ENCODE measurements at places on chromosomes 7 and 10.

DNA sequence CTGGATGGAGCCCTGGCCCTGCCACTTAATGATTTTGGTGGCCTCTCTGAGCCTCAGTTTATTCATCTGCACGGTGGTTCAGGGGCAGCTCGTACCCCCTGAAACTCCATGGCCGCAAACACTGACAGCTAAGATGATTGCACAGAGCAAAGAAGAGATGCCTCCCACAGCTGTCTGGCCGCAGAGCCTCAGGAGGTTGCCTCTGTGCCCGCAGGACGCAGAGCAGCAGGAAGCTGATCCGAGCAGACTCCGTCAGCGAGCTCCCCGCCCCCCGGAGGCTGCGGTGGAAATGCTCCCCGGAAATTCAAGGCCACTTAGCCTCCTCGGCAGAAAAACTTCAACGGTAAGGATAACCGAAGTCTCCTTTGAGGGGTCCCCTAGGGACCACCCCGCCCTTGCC lies 30.2 kb upstream of the C10orf53 start:
- DNase-seq: no peak

GRCh38 chr10:99981581-99982199 lies 28.1 kb downstream of the DNMBP start:
- DNase-seq: no peak

GRCh38 chr10:86301971-86302370 lies 64.6 kb downstream of the GRID1 start:
- DNase-seq: no peak

DNA sequence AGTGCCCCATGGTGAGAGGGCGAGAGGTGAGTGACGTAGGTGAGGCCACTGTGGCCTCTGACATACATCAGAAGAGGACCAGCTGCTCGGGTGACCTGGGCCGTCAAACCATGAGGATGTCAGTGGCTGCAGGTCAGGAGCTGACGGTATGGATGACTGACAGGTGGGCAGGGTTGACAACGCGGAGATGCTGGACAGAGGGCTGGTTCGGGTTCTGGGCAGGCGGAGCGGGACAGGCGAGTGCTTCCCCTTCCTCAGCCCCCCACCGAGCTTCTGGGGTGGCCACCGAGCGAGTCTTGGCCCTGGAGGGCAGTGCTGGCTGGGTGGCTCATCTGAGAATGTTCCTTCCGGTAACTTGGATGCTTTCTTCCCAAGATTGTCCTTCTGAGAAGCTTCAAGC lies 91.8 kb downstream of the ACTR3B start:
- no peak for DNase-seq
